NCI-H2081 treated with DMSO at 0.1 percent for 48 hours (cell line): ENCODE measurements at places on chromosomes 13 and 19.

- no peak for DNase-seq
Observed at GRCh38 chr13:30880856-30881155, 25.3 kb upstream of the MEDAG start.

- DNase-seq = no peak
Observed at GRCh38 chr19:31962561-31962996, 382.8 kb upstream of the ZNF507 start.

- peak; percentile 52 for DNase-seq
Observed at GRCh38 chr13:100529666-100530377, 58.8 kb downstream of the GGACT start.

GRCh38 chr19:14114854-14115253 is 2.7 kb downstream of the PRKACA start:
- no peak for DNase-seq

DNA sequence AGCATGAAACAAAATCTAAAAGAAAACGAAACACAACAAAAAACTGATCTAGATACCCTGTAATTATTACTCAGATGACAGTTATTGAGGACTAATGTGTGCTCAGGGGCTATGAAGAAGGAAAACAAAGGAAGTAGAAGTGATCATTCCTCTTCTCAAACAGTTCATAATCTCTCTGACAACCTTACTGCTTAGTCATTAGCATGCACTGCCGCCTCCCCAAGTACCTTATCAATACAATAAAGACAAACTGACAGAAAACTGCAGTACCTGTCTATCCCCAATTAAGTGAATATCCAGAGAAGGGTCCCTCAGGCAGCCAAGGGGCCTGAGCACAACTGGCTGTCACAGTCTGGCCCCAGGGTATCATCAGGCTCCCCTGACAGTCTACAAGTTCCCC is 22.0 kb upstream of the POU4F1 start:
- no peak for DNase-seq
